Stimulated activated CD8-positive, alpha-beta memory T cell treated with anti-CD3 and anti-CD28 coated beads, Interleukin-4, amount 100 ng/mL, for 1 hour (primary cell): ENCODE measurements at places on chromosomes 2 and 18.

- no peak for DNase-seq
These were observed 249.4 kb downstream of the EXOC6B start for GRCh38 chr2:72576459-72576858.

- no peak for DNase-seq
These were observed 37.8 kb upstream of the FZD5 start for GRCh38 chr2:207807516-207807915.

DNA sequence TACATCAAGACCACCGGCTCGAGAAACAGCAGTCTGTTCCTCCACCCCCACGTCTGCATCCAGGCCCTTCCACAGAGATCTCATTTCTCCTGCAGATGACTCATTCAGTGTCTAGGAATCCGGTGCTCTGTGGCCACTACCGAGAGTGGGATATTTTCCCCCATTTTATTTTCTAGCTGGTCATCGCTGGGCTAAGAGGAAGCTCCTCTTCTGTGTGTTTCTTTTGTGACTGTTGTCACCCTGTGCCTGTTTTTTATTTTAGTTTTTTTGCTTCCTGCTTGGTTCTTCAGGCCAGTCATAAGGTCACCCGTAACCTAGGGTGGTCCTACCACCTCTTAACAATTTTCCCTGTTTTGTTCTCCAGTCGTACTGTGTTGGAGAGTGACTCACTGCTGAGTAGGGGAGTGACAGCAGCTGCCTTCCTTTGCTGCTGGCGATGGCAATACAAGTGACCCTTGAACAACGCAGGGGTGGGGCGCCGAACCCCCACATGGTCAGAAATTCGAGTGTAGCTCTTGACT lies 6.7 kb downstream of the RAMP1 start:
- DNase-seq = no peak

DNA sequence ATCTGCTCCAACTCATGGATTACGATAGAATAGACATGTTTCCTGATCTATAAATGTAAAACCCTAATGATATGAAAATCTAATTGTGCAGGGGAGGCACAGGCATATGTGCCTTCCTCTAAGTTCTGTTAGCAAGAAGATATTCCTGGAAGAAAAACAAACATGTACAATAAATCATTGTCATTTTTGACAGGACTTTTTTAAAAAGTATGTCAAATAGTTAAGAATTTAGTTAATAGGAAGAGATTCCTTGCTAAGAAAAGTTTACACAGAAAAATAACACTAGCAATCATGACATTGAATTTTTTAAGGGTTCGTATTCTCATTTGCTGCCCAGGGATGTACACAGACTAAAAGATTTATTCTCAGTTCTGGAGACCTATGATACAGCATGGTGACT lies 15.3 kb upstream of the CREB1 start:
- DNase-seq = no peak

DNA sequence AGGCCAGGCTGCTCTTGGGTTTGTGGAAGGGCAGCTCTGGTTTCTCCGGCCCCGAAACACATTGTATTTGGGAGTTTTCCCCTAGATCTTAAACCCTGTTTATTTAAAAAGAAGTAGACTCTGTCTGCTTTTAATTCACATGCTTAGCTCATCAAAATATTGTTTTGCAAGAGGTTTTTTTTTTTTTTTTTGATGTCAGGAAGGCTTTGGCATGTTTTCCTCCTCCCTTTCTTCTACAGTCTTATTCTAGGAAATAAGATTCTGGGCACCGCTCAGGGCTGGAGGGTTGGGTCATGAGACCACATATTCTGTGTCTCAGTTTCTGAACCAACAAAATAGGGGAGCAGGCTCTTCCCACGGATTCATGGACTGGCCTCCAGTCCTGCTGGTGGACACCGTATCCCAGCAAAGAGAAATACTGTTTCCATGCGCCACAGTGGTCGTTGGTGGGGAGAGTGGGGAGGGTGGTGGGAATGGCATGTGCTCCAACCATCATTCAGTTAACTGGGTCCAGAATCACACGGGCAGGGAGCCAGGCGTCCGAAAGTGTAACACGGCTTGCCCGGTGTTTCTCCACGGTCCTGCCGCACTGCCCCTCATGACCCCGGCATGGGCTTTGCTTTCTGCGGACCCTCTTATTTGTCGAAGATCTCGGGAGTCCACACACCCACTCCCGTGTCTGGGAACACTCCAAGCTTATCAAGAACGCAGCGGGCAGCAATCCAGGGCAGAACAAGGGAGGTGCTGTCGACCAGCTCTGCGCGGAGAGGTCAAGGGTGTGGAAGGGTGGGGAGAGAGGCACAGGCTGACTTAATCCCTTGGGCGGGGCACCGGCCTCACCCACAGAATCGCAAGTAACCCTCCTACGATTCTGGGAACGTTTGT lies 176.7 kb downstream of the GLI2 start:
- DNase-seq = no peak

- no peak for DNase-seq
These were observed 1993.1 kb upstream of the CELF4 start for GRCh38 chr18:39558658-39559057.

- no peak for DNase-seq
These were observed 541.4 kb upstream of the DDX18 start for GRCh38 chr2:117273009-117273671.

DNA sequence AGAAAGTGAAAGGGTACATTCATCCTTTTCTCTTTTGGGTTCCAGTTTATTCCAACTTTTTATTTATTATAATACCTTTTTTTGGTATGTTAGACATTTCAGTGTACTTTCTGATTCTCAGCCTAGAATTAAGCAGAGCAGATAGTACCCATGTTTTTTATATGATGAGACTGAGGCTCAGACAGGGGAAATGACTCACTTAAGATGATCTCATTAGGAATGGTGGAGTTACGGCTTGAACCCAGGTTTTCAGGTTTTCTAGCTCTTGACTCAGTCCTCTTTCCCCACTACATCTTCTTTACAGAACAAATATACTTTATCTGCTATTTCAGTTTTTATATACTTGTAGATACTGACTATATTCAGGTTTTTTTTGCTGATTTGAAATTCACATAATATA lies 51.7 kb upstream of the OTX1 start:
- DNase-seq = no peak

DNA sequence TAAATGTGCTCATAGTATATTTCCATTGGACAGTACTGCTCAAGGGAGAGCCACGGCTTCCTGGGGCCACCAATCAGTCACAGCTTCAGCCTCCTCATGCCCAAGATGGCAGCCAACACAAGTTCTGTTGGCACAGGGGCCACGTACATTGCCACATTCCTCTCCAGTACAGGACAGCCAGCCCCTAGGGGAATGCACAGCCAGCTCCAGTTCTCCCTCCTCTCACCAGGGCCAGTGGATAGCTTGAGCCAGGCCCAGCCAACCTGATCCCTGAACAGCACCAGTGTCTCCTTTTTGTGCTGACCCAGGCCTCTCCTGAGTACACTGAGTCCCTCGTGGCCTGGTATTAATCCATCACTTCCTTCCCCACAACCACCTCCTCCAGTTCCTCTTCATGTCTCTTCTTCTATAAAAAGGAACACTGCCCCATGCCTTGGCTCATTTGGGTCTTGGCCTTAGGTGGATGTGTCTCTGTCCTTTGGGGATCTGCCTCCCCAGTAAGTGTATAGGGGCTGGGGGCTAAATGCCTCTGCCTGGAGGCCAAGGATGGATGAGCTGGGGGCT lies 168.7 kb downstream of the TNS1 start:
- DNase-seq = no peak

DNA sequence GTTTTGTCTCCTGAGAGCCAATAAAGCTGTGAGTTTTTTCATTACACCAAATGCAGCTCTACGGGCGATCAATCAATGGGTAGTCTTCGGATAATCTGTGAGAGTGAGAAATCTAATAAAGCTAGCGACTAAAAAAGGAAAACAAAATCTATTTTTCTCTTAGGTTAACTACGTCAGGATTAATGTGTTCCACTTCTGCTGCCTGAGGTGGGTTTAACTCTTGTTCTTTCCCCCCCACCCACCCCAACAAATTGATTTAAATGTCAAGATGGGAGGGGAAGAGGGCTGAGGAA lies 63.0 kb upstream of the PSMD14 start:
- no peak for DNase-seq

DNA sequence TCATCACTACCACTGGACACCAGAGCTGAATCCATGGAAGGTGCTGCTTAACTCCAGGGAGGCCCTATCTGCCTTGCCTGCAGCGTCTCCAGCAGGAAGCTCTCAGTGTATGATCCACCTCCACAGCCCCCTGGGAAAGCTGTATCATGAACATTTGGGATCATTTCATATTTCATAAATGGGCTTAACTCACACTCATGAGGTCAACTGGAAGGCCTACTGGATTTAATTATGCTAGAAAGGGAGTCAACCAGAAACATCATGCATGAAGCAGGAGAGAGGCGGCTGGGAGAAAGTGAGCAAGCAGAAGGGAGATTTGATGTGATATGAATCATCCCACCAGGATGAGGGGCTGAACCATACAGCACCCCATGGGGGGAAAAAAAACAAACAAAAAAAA lies 537.7 kb downstream of the TNS1 start:
- no peak for DNase-seq

DNA sequence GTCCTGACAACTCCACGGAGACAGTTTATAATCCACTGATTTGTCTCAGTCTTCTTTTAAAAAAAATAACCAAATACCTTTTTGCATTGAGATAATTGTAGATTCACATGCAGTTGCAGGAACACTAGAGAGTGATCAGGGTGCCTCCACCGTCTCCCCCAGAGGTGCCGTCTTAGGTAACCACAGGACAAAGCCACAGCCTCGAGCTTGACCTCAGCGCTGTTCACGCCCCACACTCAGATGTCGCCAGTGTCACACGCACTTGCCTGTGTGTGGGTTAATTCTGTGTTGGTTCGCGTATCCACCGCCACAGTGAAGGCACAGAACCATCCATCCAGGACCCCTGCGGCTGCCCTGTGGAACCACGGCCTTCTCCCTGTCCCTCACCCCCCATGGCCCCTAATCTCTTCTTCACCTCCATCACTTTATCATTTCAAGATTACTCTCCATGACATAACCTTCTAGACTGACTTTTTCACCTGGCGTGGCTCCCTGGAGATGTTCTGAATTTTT lies 295.0 kb upstream of the HDAC4 start:
- DNase-seq = no peak

DNA sequence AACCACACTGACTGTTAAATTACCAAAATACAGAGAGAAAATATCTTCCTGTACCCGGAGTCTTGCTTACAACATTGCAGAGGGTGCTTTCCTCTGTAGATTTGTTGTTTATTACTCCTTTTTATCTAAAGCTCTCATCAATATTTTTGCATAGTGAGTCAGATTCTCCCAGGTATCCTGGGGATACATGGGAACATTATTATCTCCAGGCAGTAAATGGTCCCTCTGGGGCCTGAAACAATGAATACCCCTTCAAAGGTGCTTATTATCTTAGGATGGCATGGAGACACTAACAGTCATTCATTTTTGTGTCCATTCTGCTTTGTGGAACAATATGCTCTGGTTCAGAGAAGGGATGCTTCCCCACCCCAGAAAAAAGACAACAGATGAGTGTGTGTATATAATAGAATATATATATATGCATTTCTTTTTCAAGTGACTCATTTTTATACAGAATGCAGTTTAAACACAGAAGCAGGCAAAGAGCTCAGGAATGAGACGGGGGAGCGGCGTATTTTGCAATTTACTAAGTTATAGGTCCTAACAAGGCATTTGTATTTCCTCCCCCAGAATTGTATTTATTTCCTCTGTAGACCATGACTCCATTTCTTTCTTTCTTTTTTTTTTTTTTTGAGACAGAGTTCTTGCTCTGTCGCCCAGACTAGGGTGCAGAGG lies 424.8 kb upstream of the ZEB2 start:
- DNase-seq = no peak

DNA sequence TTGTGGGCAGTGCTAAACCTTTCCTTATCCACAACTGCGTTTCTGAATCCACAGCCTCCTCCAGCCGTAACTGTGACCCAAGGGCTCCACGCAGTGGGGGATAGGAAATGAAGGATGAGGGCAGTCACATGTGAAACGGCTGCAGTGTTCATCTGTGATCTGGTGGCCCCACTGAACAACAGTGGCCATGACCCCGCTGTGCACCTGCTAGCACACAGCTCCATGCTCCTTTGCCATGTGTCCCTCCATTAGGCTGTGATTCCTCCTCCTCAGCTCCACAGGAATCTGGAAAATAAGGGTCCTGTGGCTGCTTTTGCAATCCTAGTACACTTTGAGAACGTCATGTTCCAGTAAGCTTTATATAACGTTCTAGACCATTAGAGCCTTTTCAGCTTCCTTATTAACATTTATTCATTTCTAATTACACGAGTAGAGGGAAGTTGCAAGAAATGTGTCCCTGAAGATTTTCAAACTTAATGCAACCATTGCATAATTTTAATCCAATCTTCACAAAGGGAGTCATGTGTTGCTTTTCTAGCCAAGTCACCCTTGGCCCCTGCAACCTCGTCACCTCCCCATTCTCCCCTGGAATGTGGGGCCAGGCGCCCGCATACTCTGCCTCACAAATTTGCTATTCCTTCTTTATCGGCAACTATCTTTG lies 7.1 kb upstream of the NAPG start:
- no peak for DNase-seq

- no peak for DNase-seq
These were observed 13.3 kb upstream of the POLE4 start for GRCh38 chr2:74944987-74945787.

- DNase-seq = no peak
These were observed 41.6 kb upstream of the POU3F3 start for GRCh38 chr2:104812286-104812685.

DNA sequence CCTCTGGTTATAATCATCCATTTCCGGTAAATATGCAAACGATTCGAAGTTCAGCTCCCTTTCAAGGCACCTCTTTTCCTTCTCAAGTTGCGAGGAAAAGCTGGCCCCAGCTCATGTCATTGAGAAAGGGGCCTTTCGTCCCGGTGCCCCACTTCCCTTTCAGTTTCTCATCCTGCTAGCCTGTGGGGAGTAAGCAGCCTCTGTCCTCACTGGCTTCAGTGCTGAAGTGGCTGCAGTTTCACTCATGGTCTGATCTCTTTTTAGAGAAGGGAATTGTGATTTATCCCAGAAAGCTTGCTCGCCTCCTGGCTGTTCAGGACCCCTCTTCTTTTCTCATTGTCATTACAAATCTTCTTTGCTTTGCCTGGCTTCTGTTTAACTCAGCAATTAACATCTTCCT lies 207.5 kb downstream of the NR4A2 start:
- no peak for DNase-seq

GRCh38 chr2:200404615-200405014 lies 98.1 kb downstream of the SPATS2L start:
- DNase-seq = no peak

- no peak for DNase-seq
These were observed 34.1 kb downstream of the RAPH1 start for GRCh38 chr2:203500951-203501350.

GRCh38 chr2:161995553-161996016 lies 78.4 kb downstream of the DPP4 start:
- no peak for DNase-seq
